ENCODE measurements at places on chromosomes 16 and 17.

DNA sequence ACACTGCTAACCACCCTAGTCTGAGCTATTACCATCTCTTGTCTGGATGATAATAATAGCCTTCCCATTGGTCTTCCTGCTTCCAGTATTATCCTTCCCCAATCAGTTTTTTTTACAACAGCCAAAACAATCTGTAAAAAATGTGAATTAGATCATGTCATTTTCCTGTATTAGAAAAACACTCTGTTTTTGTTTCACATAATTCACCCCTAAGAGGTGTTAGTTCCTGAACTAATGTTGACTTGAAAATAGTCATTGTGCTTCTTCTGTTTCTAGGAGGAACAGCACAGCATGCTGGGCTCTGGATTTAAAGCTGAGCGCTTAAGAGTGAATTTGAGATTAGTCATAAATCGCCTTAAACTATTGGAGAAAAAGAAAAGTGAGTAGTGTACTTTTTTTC, 20.0 kb downstream of the IST1 start:
- DNase-seq, result no peak

- no peak for DNase-seq
Observed at GRCh38 chr17:67633751-67634211, 84.0 kb upstream of the NOL11 start.

DNA sequence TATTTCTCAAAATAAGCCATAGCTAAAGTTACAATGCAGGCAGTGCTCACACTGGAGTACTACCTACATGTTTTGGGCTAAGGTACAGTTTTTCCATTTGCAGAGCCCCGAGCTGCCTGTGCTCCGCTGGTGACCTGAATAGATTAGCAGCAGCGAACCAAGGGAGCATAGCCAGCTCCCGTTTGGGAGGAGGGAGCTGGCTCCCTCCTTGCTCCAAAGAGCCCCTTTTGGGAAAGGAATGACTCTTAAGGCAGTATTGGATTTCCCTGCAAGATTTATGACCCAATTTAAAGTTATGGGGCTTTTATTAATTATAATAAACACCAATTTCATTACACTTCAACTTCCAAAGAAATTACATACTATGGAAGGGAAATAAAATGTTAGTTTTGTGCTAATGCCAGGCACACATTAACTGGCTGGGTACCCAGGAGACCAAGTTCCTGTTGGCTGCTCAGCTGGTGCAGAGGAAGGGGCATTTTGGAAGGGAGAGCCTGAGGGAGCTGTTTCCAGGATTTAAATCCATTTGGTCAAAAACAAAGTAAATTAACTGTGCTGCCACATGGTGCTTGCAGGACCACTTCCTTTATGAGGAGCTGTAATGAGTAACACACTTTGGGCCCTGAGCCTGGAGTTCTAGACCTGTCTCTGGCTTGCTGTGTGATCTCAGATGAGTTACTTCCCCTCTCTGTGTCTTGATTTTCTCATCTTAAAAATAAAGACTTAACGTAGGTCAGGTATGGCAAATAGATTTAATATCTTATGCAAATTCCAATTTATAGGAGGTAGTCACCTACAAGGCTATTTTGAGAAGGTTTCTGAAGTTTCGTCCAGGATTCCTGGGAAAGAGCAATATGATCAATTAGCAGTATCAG, 362.1 kb upstream of the CCL2 start:
- DNase-seq, result no peak

- DNase-seq, result no peak
Observed at GRCh38 chr16:12059216-12059769, 82.8 kb downstream of the SNX29 start.

GRCh38 chr17:57080718-57081117, 4.3 kb upstream of the AKAP1 start:
- DNase-seq, result no peak

DNA sequence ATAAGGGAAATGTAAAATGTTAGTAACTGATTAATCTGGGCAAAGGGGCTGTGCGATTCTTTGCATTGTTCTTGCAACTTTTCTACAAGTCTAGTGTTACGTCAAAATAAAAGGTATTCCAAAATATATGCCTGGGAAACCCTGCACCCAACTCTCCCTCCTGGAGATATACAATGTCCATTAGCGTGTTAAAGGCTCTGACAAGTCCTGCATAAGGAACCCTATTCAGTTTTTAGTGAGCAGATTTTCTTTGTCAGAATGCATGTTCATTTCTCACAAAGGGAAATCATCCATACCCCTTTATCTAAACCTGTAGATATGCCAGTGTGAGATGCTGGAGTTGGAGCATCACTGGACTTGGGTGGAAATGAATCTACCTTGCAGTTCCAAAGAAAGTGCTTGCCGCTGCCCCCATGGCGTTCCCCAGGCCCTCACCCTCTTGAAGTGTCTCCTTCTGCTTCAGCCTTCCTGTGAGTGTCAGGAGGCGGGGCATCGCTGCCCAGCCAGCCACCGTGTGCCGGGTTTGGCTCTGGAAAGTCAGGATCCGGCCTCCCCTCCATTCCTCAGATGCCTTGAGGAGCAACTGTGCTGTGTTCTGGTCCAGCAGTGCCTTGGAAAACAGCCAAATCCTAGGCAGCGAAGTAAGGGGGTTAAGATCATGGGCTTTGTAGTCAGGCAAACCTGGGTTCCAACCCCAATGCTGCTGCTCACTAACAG, 85.5 kb downstream of the RMI2 start:
- no peak for DNase-seq

GRCh38 chr16:85754413-85754812, 3.5 kb upstream of the C16orf74 start:
- DNase-seq, result no peak

DNA sequence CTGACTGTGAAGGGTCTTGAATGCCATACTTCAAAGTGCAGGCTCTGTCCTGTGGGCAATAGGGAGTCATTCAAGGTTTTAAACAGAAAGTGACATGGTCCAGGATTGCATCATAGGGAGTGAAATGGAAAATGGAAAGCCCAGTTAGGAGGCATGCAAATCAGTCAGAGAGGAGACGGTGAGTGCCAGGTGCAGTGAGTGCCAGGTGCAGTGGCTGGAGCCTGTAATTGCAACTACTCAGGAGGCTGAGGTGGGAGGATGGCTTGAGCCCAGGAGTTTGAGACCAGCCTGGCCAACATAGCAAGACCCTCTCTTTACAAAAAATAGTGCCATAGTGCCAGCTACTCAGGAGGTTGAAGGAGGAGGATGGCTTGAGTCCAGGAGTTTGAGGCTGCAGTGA, 35.2 kb upstream of the SIAH1 start:
- DNase-seq, result no peak

DNA sequence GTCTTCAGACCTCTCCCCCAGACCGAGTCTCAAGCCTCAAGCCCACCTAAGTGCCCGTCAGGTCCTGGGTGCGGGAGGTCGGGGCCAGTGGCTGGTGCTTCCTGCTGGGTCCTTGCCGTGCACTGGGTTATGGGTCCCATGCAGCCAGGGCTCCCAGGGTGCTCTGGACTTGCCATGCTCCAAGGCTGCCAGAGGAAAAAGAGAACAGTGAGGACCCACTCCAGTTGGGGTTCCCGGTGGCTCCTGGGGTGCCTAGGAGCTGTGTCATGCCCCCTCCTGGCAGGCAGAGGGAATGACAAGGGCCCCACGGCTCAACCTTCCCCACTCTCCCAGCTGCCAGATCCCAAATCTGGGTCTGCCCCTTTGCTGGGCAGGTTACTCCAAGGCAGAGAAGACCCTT, 3.8 kb downstream of the SNX20 start:
- DNase-seq, result no peak

DNA sequence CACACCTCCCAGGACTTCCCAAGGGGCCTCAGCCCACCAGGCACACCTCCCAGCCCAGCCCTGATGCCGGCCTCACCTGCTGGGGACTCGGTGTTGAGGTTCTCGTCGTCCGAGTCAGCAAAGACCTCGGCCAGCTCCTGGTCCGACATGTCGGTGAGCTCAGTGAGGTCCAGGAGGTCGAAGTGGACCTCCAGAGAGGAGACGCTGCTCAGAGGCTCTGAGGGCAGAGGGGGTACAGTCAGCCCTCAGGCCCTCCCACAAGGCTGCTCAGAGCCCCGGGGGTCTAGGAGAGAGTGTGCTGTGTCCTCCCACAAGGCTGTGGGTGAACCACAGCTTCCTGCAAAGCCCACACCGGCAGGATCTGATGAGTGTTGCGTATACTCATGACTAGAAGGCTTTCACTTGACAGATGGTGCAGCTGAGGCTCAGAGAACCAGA, 10.5 kb downstream of the DBNDD1 start:
- DNase-seq, result no peak

- no peak for DNase-seq
Observed at GRCh38 chr17:77892469-77893143, 65.9 kb upstream of the TNRC6C start.

DNA sequence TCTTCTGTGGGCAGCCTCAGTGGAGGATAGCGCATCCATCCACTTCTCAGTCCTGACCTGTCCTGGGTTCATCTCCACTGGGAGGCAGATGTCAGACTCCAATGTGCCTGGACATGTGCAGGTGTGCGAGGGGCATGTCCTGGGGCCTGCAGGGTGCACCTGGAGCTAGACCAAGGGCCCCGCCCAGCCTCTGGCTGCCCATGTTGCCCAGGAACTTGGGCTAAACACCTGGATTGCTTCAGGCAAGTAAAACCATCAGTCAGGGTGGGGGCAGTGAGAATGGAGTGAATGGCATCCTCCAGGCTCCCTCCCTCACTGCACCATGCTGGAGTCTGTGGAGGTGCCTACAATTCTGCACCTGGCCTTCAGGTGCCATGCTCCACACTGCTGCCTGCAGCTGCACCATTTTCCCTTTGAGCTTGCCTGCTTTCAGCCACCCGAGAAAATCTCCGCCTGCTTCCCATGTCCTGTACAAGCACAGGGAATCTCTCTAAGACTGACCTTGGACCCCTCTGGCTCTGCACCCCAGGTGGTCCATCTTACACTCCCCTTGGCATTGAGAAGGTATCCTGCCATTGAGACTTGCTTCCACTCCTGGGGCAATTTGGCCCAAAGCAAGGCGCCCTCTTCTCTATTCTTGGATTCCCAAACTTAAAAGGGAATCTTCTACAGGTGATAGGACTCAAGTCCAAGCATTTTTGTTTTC, 2.1 kb upstream of the MFSD6L start:
- no peak for DNase-seq

DNA sequence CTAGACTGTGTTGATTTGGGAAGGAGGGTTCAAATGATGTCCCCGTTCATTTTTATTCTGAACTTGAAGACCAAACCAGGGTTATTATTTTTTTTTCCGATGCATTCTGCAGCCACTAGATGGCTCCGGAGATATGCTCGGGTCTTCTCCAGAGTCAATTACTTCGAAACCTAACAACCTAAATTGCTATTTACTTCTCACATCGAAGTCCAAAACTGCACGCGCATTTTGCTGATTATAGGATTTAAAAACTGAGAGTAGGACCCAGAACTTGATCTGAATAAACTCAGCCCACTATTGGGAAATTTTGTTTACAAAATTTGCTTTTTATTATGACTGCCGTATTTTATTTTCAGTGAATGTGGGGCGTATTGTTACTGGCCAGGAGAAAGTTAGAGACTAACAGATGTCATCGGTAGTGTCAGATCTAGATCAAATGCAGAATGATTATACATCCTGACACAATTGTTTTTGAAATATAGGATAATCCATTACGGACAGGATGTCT, 263.8 kb downstream of the HS3ST3A1 start:
- DNase-seq, result no peak

GRCh38 chr17:78132084-78132676, 1.6 kb downstream of the TMC8 start:
- DNase-seq, result no peak

DNA sequence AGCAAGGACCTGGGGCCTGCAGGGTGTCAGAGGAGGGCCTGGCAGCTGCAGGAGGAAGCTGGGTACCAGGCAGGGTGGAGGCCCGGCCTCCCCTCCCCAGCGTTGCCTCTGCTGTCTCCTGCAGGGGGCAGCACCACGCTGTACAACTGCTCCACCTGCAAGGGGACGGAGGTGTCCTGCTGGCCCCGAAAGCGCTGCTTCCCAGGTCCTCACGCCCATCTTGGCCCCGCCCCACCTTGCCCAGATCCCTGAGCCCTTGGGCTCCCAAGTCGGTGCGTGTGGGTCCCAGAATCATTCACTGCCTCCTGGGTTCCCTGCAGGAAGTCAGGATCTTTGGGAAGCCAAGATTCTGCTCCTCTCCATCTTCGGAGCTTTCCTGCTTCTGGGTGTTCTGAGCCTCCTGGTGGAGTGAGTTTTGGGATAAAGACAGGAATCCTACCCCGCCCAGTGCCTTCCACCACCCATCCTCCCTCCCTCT, 1.2 kb downstream of the TMEM95 start:
- DNase-seq, result peak; percentile 71

DNA sequence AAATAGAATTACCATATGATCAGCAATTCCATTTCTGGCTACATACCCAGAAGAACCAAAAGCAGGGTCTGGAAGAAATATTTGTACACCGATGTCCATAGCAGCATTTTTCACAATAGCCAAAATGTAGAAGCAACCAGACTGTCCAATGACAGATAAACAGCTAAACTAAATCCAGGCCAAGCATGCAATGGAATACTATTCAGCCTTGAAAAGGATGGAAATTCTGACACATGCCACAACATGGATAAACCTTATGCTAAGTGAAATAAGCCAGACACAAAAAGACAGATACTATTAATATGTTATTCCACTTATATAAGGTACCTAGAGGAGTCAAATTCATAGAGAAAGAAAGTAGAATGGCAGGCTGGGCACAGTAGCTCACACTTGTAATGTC, 25.9 kb upstream of the CREBBP start:
- DNase-seq, result no peak

DNA sequence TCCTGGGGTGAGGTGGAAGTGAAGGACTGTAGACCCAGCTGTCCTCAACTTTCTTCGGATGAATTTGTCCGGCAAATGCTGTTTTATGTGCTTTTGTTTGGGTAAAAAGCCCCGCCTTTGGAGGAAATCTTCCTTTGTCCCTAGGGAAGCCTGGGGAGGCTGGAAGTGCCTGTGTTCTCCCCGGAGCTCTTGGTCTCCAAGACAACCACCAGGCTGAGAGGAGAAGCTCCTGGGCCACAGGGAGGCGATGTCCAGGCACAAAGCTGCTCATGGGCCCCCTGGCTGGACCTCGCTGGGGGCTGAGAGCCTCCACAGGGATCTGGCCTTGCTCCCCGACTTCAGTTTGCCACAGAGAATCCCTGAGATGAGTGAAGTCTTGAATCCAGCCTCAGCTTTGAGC, 293.1 kb upstream of the N4BP1 start:
- DNase-seq, result no peak

- DNase-seq, result no peak
Observed at GRCh38 chr17:14434506-14434905, 133.6 kb downstream of the HS3ST3B1 start.

Measured in activated CD4-positive, CD25-positive, alpha-beta regulatory T cell treated with anti-CD3 and anti-CD28 coated beads, Interleukin-2, amount 50 U/mL, for 16 hours (primary cell).